Caki2 (cell line): ENCODE measurements at places on chromosomes 16 and 17. TPM values are rescaled to one million over a fixed set of nuclear protein-coding genes. Genes with fewer than 3 reads are reported as not detected.

TMC5 gene
- 0.10 and 4.7 TPM in 2 replicates for total RNA-seq

LGALS9C gene
- not detected in 2 replicates for total RNA-seq

STH gene
- total RNA-seq: 1.0 TPM in 1 of 2 replicates, not detected in the other

ST6GALNAC1 gene
- total RNA-seq: not detected in 2 replicates

SYT17 gene
- 9.9 and 15.1 TPM in 2 replicates for total RNA-seq

CHD9NB gene
- total RNA-seq: 3.8 TPM in 1 of 2 replicates, not detected in the other

MT1H gene
- total RNA-seq: not detected in 2 replicates

KRT20 gene
- total RNA-seq: 46.7 and 50.0 TPM in 2 replicates

C17orf78 gene
- not detected in 2 replicates for total RNA-seq

HIC1 gene
- not detected in 2 replicates for total RNA-seq

GRCh38 chr16:84687715-84688114, 12.1 kb upstream of the USP10 start:
- DNase-seq: peak; percentile 92

GRCh38 chr17:49604314-49604869, 28.7 kb downstream of the NXPH3 start:
- DNase-seq: no peak

GRCh38 chr16:79809376-79809775, 208.8 kb upstream of the MAF start:
- DNase-seq: no peak

DNA sequence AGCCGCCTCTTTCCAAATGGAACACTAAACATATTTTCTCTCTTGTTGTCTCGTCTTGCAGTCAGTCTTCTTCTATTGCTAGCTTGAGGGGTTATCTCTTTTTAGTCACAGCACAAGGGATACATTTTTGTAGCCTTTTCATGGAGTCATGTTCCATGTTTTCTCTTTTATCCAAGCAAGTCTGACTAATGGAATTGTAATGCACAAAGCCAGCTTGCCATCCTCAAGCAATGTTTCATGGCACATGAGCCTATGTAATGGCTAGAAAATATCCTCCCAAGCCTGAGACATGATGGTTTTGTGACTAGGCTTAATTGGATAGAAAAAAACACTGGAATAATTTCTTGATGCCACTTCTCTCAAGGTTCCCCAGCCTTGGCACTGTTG, 414.6 kb upstream of the GOT2 start:
- DNase-seq: no peak

DNA sequence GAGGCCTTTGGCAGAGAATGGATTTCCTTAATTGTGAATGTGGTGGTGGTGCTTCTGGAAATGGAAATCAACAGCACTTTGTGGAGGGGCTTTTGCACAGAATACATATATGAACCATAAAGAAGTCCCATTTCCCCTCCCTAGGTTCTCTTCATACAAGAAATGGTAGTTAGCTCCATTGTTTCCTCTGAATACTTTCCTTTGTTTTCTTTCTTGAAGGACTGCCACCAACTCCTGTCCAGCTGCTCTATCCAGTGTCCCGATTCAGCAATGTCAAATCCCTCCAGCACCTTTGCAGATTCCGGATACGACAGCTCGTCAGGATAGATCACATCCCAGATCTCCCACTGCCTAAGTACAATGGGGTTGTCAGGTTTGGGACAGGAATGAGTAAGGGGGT, 33.2 kb upstream of the ARHGAP23 start:
- no peak for DNase-seq

DNA sequence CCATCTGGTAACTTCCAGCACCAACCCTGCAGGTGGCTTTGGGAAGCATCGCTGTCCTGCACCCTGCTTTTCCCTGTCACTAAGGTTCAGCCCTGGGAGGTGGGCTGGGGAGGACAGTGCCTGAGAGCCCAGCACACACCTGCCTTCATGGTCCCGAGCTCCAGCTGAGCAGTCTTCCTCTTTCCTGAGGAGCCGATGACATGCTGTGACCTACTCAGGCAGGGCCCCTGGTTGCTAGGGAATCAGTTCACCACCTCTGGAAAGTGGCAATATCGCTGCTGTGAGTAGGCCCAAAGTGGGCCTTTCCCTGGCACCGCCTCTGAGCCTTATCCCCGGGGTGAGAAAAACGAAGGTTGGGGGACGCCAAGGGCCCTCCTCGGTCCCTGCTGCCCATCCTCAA, 17.9 kb downstream of the ST3GAL2 start:
- DNase-seq: no peak

- no peak for DNase-seq
These were observed 1.1 kb downstream of the LRRC36 start for GRCh38 chr16:67327743-67328142.

DNA sequence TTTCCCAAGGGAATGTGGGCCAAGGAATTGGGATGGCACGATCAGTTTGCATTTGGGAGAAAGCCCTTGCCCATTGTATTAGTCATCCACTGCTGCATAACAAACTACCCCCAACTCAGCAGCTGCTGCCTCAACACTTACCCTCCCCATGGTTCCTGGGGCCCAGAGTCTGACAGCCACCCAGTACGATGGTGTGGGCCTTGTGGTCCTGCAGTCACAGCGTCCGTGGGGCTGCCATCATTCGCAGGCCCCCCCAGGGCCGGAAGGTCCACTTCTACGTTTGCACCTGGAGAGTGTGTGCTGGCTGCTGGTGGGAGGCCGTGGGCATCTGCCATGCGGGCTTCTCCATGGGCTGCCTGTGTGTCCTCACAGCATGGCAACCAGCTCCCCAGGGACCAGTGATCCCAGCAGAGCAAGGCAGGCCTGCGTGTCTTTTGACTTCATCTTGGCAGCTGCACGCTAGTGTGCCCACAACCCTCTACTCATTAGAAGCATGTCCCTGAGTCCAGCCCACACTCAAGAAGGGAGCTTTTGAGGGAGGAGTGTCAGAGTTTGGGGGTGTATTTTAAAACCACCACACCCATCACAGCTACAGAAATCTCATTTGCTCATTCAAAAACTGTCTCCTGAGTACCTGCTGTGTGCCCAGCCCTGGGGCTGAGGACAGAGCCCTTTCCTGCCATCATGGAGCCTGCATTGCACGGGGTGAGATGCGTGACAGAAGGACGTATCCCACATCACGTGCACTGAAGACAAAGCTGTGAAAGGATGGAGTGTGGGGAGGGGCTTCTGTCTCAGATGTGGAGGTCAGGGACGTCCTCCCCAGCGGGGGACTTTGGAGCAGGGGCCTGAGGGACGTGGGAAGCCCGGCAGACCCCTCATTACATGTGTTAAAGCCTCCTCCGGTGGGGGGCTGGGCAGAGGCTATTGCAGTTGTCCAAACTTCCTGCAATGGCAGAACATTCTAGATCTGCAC, 185.0 kb upstream of the ZNF469 start:
- DNase-seq: no peak
